CD4-positive, alpha-beta T cell treated with Interferon alpha-2 for 1 hour (primary cell): ENCODE measurements at places on chromosomes 7 and 10.

DNA sequence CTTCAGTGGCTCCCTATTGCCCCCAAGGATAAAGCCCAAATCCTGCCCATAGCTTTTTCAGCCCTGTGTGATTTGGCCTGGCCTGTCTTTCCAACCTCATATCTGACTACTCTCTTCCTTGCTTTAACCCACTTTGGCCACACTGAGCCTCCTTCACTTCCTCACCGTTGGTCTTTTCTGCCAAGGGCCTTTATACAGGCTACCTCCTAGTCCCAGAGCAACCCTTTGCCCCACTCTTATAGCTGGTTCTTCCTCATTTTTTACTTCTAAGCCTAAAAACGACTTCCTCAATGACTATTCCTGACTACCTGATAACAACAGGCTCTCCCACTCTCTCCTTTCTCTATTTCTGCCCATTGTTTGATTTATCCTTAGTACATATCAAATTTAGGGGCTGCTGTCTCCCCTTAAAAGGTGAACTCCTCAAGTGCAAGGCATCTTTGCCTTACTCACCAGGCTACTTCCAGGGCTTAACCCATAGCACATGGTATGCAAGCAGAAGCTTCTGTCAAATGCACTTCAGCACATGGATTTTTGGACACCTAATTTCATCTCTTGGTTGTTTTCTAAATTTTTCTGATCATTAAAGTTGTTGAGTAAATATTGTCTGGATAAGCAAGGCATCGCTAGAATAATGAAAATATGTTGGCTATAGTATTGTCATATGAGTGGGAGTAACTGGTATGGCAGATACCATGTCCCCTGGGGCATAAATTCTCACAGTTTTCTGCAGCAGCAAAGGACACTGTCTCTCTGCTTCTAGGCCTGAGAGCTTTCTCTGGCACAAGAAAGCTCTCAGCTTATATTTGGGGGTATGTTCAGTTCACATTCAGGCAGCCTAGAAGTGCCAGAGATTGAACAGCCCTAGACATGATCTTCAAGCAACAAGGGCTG lies 201.5 kb upstream of the GPR26 start:
- no peak for DNase-seq

- DNase-seq, result no peak
These were observed 25.9 kb downstream of the AGBL3 start for GRCh38 chr7:135012229-135012628.

GRCh38 chr10:42992156-42992956 lies 84.5 kb upstream of the RET start:
- DNase-seq, result no peak

- DNase-seq, result no peak
These were observed 37.2 kb downstream of the KAT6B start for GRCh38 chr10:74863551-74863950.

DNA sequence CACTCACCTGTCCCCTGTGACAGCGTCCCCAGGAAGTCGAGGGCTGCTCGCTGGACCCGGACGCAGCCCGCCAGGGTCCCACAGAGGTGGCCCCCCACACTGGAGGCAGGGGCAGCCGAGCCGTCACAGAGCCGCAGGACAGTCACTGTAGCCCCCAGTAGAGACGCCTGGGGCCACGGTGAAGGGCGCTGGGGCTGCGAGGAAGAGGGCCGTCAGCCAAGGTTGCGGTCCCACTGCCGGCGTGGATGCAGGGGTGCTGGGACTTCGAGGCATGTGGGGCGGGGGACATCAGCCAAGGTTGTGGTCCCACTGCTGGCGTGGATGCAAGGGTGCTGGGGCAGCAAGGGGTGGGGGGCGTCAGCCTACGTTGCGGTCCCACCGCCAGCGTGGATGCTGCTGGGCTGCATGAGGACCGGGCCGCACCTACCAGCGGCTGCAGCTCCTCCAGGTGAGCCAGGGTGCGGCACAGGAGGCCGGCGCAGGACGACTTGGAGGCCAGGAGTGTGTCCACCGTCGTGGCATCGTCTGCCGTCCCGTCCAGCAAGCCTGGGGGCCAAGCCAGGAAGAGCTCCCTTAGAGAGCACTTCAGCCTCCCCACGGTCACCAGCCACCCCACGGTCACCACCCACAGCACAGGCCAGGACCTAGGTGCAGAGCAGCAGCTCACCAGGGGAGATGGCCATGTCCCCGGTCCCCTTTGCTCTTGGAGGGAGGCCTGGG lies 13.9 kb downstream of the BRAT1 start:
- no peak for DNase-seq

GRCh38 chr7:50849991-50850390 lies 67.3 kb upstream of the GRB10 start:
- no peak for DNase-seq

DNA sequence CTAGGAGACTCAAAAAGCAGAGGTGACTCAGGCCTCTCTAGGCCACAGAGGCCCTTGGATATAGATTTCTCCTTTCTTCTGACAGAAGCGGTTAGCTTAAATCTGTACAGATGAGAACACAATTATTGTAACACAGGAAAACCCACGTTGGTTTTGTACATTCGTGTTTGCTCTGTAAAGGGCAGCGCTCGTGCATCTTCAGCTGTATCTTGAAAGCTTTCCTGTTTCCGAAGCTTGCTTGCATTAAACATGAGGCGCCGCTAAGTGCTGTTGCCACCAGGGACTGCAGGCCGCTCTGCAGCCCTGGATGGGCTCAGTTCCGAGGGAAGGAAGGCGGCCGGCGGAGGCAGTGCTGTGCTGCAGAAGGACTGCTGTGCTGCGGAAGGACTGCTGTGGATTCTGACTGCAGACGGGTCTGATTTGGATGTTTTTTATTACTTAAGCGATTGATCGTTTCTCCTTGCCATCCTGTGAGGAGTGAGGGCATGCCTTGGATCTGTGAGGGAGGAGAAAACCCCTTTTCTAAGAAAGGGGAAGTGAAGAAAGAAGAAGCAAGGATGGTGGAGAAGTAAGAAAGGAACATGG lies 53.3 kb downstream of the FHIP2A start:
- DNase-seq, result no peak

GRCh38 chr7:106346678-106347217 lies 62.0 kb upstream of the NAMPT start:
- peak; percentile 71 for DNase-seq

DNA sequence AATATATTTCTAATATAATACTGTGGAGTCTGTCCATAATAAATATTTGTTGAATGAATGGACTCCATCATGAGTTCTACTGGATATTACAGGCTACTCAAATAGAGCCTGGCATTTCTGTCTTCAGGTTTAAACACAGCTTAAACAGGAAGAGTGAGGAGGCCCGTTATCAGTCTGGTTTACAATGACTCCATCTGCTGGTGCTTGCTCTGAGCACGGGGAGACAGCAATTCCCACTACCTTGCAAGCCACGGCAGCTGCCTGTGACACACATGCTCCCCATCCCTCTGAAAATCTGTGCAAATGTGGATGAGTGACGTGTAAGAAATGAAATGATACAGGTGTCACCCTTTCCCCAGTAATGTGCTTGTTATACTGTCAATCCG lies 293.5 kb upstream of the IMMP2L start:
- DNase-seq, result no peak

- DNase-seq, result peak; percentile 3
These were observed 42.9 kb downstream of the MKLN1 start for GRCh38 chr7:131370523-131370968.

GRCh38 chr10:101997803-101998202 lies 58.2 kb downstream of the ARMH3 start:
- DNase-seq, result no peak

GRCh38 chr7:112533591-112533990 lies 52.8 kb downstream of the LSMEM1 start:
- DNase-seq, result no peak

GRCh38 chr7:17984288-17984687 lies 43.4 kb downstream of the PRPS1L1 start:
- no peak for DNase-seq

DNA sequence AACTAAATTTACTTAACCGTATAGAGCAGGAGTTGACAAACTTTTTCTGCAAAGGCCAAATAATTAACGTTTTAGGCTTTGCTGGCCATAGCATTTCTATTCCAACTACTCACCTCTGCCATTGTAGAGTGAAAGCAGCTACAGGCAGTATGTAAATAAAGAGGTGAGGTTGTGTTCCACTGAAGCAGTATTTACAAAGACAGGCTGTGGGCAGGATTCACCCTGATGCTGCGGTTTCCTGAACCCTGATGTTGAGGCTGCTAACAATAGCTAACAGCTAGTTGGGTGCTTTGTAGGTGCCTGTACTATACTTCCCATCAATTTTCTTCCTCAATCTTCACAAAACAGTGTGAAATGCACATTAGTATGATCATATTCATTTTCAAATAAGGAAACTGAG lies 47.0 kb upstream of the LAMB1 start:
- DNase-seq, result no peak

GRCh38 chr10:19728376-19728775 lies 87.9 kb upstream of the PLXDC2 start:
- DNase-seq, result no peak

- no peak for DNase-seq
These were observed 249.1 kb upstream of the PITRM1 start for GRCh38 chr10:3421537-3422257.

DNA sequence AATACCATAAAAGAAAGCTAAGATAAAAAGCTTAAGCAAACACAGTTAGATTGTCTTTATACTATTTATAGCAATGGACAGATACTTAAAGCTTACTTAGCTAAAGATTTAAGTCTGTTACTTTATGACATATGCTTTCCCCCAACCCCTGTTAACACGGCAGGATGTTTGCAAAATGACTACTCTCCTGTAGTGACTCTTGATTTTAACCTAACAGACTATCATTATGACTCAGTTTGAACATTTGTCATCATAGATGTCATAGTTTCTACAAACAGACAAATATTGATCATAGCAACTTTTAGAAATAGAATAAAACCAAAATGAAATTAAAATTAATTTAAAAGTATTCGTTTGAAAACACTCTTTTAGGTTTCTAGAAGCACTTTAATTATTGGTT lies 7.8 kb upstream of the COMMD3 start:
- DNase-seq, result no peak

- no peak for DNase-seq
These were observed 119.0 kb downstream of the LMBR1 start for GRCh38 chr7:156773966-156774365.

DNA sequence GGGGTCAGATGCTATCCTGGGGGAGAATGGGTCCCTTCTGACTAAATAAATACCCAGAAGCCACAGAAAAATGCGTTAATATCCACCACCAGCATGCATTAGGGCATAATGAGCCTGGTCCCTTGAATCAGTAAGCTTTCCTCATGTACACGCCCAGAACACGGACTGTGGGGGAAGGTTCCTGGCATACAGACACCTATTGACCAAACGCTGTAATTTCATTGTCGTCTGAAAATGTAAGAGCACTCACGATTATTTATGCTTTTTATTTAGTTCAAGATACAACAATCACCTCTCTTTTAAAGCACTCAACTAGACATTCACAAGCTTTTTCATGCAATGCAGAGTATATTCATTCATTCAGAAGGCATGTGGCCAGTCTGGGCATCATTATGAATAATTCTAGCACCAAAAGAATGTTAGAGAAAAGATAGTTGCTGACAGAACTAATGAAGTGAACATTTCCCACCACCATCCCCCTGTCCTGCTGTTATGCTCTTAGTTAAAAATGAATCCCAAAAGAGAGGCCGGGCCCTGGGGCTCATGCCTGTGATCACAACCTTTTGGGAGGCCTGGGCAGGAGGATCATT lies 101.0 kb downstream of the SVIL start:
- no peak for DNase-seq

- no peak for DNase-seq
These were observed 175.5 kb downstream of the RNF216 start for GRCh38 chr7:5605775-5606634.

DNA sequence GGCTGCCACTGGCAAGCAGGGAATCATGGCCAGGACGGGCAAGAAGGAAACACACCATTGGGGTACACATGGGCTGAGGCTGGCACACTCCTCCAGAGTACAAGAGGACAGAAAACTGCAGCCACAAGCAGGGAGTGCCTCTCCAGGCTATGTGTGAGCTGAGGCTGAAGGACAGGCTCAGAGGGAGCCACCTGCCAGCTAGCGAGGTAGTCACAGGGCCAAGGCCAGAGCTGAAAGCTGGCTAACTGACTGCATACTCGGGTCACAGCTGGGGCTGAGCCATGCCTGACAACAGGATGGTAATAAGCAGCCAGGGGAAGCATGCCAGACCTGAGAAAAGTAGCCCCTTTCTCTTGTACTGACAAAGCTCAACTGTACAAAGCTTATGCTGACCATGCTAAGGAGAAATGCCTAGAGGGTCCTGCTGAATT lies 52.0 kb downstream of the KIF5B start:
- no peak for DNase-seq

- no peak for DNase-seq
These were observed 119.6 kb upstream of the TPK1 start for GRCh38 chr7:144955422-144955821.

DNA sequence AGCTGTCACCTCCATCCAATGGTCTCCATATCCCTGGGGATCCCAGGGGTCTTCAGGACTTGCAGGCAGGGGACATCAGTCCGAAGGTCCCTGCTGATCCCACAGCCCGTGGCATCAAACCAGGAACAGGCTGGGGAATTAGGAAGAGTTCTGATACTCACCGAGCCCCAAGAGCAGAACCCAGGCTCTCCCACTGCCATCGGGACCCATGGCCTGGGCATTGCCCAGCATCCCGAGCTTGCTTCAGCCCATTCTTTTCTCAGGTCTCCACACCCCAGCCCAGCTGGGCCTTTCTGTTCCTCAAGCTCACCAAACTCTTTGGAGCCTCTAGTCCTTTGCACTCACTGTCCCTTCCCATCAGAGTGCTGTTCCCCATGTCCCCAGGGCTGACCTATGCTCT lies 280.9 kb downstream of the GRID1 start:
- no peak for DNase-seq

- no peak for DNase-seq
These were observed 87.7 kb upstream of the PDK4 start for GRCh38 chr7:95684037-95684436.

GRCh38 chr7:139673230-139673629 lies 104.6 kb downstream of the HIPK2 start:
- DNase-seq, result peak; percentile 16

DNA sequence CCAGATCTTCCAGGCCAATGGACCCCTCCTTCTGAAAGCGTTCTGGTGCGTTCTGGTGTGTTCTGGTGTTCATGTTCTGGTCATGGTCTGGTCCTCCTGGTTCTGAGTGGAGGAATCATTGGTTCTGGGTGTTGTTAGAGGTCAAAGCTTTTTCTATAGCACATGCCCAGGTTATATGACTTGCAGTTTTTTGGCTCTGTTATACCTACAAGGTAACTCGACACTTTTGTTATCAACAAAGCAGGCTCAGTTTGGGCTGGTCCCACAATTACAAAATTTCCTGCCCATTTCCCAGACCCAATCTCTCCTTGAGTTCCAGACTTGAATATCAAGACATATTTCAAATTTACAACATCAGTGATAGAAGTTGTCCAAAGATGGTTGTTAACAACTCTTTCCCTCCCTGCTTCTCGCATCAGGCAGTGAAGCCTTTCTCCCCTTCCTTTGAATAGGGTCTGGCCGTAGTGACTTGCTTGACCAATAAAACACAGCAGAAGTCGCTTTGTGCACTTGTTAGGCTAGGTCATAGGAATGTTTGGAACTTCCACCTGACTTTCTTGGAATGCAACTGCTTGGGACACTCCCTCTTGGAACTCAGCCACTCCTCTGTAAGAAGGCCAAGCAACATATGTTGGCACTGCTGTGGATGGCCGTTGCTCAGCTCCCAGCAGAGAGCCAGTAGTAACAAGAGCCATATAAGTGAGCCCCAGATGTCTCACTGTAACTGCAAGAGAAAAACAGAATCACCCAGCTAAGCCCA lies 83.1 kb upstream of the STEAP1B start:
- DNase-seq, result no peak

- no peak for DNase-seq
These were observed 43.5 kb downstream of the TMEM270 start for GRCh38 chr7:73904219-73905137.
